IPS-NIHi11 (cell line): ENCODE measurements at places on chromosomes 16 and 17.
A peak's percentile ranks its signal among the peaks of the same experiment; 100 is the strongest.

GRCh38 chr17:7132511-7133094 lies 18.0 kb upstream of the ASGR2 start:
- DNase-seq: peak; percentile 81

GRCh38 chr16:74667255-74667700 lies 601 bp upstream of the RFWD3 start:
- peak; percentile 36 for DNase-seq

DNA sequence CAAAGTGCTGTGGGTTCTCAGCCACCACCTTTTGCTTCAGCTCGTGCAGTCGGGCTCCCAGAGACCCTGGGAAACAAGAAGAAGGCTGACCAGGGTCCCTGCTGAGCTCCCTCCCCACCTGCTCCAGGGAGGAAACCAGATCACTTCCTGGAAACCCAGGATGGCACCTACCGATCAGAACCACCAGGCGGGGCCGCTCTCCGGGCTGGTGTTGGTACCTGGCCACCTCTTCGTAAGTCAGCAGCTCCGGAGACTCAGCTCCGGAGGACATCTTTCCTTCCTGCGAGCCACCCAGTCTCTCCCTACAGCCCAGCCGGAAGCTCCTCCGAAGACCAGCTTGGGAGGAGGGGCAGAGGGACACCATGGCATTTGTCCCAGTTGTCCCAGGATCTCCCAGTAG lies 18.9 kb downstream of the MPP3 start:
- peak; percentile 60 for DNase-seq

DNA sequence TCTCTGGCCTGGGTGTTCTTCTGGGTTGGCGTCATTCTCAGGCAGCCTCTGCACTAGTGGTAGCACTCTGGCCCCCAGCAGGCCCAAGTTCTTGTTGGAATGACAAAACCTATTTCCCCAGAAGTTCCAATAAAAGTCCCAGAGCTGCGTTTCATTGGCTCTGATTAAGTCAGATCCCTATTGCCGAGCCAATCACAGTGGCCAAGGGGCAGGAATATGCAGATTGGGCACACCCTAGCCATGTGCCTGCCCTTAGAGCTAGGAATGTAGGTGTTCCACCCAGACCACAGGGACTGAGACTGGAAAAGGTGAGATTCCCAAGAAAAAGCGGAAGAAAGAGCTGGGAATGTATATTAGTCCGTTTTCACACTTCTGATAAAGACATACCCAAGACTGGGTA lies 44.9 kb upstream of the POLR3E start:
- peak; percentile 37 for DNase-seq

DNA sequence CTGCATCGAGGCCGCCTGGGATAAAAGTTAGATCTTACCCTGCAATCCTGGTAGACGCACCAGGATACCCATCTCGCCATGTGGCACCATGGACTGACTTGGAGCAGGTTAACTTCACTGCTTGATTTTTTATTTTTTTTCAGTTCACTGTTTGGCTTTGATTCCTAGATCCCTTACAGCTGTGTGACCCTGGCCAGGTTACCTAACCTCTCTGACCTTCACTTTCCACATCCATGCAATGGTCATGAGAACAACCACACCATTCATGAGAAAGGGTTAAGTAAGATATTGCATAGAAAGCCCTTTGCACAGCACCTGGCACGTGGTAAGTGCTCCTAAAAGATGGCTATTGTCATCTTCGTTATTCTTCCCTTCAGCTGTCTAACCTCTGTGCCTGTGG lies 230.5 kb downstream of the SOX9 start:
- no peak for DNase-seq

DNA sequence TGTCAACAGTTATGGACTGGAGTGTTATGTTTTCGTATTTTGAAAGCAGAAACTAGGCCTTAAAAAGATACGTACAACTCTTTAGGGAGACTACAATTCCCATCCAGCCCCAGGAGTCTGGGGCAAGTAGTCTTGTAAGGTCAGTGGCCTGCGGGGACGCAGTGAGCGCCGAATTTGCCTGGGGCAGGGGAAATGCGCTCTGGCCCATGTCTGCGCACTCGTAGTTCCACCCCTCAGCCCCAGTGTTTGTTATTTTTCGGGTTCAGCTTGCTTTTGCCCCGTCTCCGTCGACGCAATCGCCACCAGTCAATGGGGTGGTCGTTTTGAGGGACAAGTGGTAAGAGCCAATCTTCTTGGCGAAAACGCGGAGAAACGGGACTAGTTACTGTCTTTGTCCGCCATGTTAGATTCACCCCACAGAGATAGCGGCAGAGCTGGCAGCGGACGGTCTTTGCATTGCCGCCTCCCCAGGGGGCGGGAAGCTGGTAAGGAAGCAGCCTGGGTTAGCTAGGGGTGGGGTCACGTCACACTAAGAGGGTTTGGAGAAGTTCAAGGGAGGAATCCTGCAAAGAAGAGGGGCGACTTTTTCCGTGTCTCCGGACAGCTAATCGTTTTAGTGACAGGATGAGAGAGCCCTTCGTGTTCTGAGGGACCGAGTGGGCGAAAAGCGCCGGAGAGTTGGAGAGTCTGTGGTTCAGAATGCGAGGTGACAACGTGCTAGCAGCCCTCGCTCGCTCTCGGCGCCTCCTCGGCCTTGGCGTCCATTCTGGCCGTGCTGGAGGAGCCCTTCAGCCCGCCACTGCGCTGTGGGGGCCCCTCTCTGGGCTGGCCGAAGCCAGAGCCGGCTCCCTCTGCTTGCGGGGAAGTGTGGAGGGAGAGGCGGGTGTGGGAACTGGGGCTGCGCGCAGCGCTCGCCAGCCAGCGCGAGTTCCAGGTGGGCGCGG lies 1.1 kb upstream of the BRCA1 start:
- DNase-seq: no peak

DNA sequence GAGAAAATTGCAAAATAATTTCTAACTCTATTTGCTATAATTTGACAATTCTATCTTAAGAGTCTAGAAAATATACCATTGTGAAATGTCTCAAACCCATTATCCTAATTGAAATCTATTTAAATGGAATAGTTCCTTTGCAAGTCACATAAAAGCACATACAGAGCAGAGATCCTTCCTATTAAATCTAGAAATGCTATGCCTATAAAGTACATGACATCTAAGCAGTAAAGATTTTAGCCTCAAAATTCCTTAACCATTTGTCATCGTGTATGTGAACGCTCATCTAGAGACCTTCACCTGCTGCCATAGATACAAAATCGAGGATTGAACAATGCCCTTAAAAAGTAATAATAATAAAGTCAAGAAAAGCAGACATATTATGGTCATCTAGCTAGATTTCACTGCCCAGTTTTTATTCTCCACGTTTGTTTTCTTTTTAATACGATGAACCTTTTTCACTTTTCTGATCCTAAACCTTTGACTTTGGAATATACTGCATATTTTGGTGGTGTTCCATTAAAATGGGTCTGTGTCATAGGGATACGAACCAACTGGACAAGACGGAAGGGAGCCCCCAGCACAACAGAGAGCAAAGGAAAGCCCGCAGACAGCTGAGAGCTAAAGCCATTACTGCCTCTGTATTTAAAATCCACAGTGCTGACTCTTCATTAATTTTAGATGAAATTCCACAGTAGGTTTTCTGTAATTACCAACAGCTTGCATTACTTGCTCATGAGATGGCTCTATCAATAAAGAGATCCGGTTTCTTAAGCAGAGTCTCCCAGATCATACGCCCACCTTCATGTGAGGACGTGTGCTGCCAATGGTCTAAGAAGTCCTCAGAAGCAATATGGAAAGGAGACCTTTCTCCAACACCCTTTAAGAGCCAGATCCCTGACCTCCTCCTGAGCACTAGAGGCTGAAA lies 17.6 kb downstream of the TEX2 start:
- no peak for DNase-seq

DNA sequence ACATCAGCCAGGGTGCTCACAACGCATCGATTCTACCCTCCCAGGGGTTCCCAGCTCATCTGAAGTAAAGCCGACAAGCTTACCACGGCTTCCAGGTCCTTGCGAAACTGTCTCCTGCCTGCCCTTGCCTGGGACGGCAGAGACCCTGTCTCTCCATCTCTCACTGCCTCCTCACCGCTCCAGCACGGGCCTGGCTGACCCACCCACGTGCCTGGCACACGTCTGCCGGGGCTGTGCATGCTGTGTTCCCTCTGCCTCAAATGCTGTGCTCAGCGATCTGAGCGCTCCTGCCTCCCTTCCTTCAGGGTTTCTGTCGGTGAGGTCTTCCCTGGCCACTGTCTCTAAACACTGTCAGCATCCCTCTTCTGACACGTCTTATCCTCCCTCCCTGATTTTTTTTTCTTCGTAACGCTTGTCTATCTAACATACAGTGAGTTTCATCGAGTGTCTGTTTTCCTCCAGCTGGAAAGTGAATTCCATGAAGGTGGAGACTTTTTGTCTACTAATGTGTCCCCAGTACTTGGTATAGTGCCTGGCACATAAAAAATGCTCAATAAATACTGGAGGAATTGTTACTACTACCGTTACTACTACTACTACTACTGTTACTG lies 208.4 kb downstream of the IRF8 start:
- no peak for DNase-seq

GRCh38 chr17:63840591-63841349 lies 1.7 kb downstream of the SMARCD2 start:
- no peak for DNase-seq

DNA sequence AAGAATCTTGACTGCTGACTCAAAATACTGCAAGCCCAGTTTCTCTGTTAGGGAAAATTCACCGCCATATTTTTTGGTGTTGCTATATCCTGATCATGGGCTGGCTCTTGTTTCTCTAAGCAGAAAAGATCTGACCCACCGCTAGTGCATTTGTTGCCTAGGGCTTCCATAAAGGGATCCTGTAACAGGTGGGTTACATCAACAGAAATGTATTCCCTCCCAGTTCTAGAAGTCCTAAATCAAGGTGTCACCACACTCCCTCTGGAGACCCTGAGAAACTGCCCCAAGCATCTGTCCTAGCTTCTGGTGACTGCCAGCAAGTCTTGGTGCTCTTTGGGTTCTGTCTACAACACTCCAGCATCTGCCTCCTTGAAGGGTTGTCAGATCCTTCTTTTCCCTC lies 99.7 kb downstream of the MAF start:
- DNase-seq: no peak

DNA sequence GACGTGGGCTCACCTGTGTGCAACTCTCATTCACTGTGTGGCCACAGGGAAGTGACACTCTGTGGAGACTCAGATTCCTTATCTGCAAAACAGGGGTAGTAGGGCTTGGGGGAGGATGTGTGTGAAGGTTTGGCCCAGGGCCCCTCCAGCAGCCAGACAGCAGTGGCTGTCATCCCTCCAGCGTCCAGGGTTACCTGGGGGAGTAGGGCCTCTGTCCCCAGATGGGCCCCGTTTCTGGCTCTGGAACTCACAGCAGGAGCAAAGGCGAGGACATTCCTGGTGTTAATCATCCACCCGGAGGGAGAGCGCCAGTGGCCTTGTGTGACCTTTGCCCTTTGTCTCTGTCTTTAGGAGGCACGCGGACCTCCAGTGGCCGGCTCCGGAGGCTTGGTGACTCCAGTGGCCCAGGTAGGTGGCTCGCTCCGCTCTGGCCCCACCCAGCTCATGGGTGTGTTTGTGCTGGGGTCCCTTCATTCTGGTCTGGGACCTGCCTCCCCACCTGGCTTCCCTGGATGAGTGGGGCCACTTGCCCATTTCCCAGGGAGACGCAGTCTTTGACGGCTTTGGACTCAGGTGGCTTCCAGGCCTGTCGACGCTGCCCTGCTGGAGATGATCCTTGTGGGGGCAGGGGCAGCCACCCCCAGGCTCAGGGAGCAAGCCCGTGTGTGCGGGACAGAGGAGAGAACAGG lies 166.2 kb downstream of the SEC14L1 start:
- DNase-seq: no peak

DNA sequence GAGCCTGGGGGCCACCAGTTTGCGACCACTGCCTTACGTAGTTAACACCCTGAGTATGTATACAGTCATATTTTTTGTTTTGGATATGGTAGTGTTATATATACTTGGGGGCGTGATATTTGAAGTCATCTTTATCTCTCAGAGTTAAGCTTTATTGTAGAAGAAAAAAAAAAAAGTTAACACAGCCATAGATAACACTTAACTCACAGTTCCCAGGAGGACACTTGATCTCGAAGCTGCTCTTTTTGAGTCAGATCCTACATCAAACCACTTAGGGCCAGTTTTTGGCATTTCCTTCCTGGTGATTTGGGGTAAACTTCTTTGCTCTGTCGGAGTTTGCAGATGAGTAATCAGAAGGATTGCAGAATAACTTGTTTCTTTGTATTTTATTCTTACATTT lies 5.8 kb downstream of the ITPRIPL2 start:
- DNase-seq: no peak

DNA sequence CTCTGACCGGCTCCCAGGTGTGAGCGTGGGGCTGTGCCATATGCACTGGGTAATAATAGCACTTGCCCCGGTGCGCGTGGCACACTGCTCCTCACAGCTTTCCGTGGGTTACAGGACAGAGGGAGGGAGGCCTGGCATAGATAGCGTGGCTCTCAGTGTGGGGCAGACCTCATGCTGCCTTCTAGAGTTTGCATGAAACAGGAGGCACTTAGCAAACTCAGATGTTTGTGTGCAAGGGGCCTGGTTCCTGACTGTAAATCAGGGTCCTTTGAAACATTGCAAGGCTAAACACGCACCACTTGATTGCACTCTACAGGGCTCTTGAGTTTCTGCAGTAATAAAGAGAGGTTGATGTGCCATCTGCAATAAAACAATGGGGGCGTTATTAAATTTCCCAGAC lies 101.7 kb downstream of the RPTOR start:
- no peak for DNase-seq

DNA sequence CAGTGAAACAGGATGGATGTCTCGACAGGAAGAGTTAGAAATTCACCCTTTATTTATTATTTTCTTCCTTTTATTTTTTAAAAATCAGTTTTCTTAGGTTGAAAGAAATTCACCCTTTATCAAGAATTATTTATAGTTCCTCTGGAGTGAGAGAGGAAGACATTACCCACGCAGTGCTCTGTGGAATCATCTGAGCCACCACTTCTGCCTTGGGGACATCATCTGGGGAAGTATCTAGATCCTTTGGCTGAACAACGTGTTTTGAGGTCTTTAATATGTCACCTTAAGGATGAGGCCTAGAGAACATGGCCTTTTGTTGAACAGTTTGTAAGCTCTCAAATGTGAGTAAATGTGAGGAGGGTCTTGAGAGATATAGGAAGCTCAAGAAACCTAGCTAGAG lies 183.3 kb downstream of the UTP18 start:
- DNase-seq: no peak

GRCh38 chr17:78838574-78839005 lies 2.0 kb downstream of the USP36 start:
- no peak for DNase-seq

DNA sequence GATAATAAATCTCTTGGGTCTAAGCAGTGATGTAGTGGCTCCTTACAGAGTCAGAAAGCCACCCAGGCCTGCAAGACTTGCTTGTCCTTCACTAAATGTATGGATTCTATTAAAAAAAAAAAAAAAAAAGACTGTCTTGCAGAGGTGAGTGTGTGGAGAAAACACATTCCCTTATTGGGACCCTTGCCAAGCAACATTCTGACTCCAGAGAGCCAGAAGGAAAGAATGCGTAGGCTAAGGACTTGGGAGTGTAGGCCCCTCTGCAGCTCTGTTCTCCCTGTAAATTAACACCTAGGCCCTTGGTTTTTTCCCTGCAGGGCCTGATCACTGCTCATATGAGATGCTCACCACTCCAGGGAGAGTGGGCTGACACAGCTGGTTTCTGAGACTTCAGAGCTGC lies 17.8 kb downstream of the SCPEP1 start:
- DNase-seq: no peak
